ENCODE measurements at places on chromosomes 2 and 18.

DNA sequence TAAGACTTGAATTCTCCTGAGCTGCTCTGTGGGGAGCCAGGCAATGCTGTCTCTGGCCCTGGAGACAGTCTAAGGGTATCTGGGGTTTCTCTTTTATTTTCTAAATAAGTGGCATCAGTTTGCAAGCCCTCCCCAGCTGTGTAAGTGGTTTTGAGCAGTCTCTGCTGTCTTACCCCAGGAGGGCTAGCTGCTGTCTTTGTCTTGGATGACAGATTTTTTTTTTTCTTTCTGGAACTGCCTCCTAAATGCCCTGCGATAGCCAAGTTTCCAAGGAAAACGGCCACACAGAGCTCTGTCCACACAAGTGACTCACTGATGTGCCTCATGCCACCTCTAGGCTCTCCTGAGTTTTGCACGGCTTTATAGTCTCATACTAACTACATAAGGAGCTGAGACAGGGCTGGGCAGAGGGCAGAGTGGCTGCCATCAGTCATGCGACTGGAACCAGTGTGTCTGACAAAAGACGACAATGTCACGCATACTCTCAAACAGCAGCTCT, 37.2 kb upstream of the THOC1 start:
- DNase-seq = no peak

GRCh38 chr2:44053052-44053451, 57.3 kb upstream of the LRPPRC start:
- no peak for DNase-seq

GRCh38 chr2:70949086-70949485, 13.4 kb downstream of the ATP6V1B1 start:
- no peak for DNase-seq

DNA sequence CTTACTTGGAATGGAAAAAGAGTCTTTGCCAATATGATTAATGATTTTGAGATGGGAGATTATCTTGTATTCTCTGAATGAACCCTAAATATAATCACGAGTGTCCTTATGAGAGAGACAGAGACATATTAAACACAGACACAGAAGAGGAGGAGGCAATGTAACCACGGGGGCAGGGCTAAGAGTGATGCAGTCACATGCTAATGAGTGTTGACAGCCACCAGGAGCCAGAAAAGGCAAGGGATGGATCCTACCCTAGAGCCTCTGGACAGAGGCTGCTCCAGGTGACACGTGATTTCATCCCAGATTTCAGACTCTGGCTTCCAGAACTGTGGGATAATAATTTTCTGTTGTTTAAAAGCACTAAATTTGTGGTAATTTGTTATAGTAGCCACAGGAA, 679.6 kb downstream of the MBD2 start:
- DNase-seq = no peak

DNA sequence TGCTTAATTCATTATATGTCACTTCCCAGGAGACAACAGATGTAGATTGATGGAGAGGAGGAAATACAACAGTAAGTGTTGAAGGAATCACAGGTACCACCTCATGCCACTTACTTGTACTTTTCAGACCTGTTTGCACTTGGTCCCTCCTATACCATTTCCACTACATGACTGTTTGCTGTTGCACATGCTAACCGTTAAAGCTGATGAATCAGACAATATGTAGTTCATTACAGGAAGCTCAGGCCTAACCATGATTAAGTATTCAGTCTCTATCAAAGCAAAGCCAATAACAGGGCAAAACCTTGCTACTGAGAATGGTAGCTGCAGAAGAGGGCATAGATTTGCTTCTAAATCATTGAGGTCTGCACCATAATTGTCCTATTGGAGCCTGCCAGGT, 30.2 kb upstream of the GRP start:
- DNase-seq = no peak

DNA sequence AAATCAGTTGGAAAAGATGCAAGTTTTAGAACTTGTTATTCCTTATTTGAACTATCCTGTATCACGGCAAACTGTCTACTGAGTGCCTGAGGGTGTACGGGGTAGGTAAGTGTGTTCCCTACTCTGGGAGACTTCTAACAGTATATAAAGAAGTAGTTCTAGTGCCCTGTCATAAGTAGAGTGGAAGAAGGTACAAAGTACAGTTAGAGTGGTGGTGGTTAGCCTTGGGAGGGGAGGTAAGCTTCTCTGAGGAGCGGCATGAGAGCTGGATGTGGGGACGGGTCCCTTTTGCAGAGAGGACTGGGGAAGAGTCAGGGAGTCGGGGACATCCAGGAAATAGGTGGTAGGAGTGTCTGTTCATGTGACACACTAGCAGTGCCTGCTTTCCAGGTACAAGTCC, 48.5 kb downstream of the DGKD start:
- no peak for DNase-seq

GRCh38 chr2:119085613-119086012, 72.9 kb downstream of the C1QL2 start:
- no peak for DNase-seq

GRCh38 chr2:23988371-23988770, 21.5 kb upstream of the MFSD2B start:
- no peak for DNase-seq

- DNase-seq = no peak
Measured at GRCh38 chr2:26692897-26693849, 651 bp downstream of the KCNK3 start.

DNA sequence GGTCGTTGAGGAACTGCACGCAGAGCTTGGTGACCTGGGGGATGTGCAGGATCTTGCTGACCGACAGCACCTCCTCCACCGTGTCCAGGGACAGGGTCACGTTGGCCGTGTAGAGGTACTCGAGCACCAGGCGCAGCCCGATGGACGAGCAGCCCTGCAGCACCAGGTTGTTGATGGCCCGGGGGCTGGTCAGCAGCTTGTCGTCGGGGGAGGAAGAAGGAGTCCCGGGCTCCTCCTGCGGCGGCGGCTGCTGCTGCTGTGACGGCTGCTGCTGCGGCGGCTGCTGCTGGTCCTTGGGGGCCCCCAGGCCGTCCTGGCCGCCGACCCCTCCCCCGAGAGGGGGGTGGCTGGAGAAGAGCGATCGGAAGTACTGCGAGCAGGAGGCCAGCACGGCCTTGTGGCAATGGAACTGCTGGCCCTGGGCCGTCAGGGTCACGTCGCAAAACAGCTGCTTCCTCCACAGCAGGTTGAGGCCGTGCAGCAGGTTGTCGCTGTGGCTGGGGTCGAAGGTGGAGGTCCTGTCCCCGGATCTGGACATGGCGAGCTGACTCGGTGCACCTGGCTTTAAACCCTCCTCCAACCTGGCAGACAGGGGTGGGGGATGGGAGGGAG, 2.7 kb downstream of the KLHL14 start:
- DNase-seq = no peak

DNA sequence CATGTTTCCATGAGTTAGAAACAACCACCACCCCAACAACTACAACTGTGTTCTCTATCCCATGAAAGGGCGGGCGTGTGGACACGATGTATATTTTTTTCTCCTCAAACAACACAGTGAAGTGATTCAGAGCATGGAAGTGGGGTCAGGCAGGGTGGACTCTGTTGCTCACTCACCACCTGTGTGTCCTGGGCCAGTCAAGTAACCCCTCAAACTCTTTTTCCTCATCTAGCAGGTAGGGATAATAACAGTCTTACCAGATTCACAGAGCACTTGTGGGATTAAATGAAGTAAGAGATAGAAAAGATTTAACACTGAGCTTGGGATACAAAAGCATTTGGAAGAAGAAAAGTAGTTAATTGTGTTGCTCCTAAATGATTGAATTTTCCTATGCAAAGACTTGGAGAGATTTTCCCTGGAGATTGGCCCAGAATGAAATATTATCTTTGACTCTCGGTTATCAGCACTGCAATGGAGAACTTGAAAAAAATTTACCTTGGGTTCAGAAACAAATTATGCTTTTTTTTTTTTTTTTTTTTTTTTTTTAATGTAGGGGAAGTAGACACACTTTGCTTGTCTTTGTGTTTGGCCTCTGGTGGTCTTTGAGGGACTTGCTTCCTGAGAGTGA, 161.9 kb upstream of the EPAS1 start:
- DNase-seq = no peak

GRCh38 chr2:219423652-219424377, 5.6 kb downstream of the DES start:
- no peak for DNase-seq

DNA sequence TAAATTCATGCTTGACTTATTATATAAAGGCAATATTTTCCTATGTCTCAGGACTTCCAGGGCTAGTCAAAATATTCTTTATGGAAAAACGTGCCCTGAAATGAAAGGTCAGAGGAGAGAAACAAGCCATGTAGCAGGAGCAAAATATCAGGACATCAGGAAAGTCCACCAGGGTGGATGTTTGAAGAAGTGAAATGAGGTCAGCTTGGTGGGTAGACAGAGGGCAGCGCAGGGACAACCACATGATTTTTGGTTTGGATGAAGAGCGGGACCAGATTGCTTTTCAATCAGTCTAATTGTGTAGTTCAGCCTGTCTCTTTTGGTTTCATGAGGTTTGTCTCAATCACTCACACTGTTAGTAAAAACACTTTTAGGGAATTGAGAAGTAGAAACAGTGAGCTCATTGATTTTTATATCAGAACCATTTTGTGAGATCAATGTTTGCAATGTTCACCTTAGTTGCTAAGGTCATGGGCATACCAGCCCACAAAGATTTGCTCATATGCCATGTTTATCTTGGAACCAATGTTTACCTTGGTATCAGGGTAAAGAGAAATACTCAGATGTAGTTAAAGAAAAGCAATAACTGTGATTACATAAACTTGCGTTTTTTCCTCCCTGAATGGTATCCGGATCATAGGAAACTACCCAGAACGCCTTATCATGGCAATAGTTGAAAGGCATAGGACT, 32.1 kb downstream of the GKN2 start:
- no peak for DNase-seq

- DNase-seq = no peak
Measured at GRCh38 chr18:71998547-71999097, 545.5 kb downstream of the CBLN2 start.
